ENCODE measurements at places on chromosomes 3 and 15.
A peak's percentile ranks its signal among the peaks of the same experiment; 100 is the strongest.

DNA sequence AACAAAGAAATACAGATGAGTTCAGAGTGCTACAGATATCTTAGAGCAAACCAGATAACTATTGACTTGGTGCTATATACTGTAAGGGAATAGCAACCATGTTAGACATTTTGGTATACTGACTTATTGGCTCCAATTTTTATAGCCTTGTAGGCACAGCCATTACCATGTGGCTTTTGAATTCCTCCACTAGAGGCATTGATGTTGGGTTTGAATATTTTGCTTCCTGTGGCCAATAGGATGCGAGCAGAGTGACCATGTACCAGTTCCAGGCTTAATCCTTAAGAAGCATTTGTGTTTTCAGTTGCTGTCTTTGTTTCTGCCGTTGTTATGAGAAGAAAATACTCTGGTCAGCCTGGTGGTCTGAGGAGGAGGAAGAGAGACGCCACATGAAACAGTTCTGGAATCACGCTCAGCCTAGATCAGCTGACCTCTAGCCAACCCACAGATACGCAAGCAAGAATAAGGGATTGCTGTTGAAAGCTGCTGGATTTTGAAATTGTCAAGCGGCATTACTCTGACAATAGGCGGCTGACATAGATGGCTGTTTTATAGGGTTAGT lies 109.4 kb upstream of the TNIK start:
- no peak for DNase-seq

DNA sequence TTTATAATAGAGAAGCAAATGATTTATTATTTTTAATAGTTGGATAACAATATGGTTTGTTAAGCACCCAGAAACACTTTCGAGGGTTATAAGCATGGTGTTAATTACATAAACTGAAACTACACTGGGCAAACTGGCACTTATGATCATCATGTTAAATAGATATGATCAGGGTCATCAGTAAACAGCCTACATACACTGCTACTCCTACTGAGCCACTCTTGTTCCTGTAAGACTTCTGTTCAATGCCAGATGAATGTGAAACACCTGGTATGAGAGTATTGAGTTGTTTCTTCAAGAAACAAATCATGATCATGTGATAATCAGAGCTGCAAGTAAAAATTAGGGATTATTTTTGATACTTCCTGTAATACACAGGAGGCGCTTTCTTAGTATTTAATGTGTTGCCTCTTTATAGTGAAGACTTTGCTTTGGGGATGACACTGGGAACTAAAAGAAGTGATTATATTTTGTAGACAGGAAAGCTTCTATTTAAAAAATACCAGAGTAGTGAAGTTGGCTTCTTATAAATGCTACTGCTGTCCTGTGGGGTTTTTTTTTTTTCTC lies 32.3 kb upstream of the UTS2B start:
- no peak for DNase-seq

- DNase-seq = no peak
Measured at GRCh38 chr3:62587579-62588031, 214.3 kb upstream of the FEZF2 start.

- DNase-seq = no peak
Measured at GRCh38 chr15:85318048-85318731, 62.2 kb upstream of the AKAP13 start.

DNA sequence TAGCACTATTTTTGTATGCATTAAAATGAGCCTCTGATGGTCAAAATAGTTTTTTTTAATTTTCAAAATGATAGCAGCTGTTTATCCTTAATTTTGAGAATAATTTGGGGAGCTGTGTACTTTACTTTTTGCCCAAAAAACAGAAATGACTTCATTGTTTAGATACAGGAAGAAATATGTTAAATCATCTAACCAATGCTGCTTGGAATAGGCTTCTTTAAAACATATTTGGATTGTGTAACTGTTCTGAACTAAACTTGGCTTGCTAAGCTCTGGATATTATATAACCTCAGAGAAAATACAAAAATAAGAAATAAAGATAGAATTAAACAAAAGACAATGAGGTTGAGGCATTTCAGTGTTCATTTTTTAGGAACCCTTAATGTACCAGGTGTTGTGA lies 119.3 kb downstream of the SERPINI1 start:
- DNase-seq = no peak

GRCh38 chr3:115325539-115325938 lies 178.5 kb upstream of the ZBTB20 start:
- DNase-seq = peak; percentile 28

- DNase-seq = peak; percentile 93
Measured at GRCh38 chr3:122415762-122416654, at the start of gene WDR5B. TSS of gene WDR5B (minus strand) at chr3:122416062. CDS start at chr3:122415528, 534 bp downstream.

- no peak for DNase-seq
Measured at GRCh38 chr3:184715943-184716621, 4.2 kb upstream of the MAGEF1 start.

DNA sequence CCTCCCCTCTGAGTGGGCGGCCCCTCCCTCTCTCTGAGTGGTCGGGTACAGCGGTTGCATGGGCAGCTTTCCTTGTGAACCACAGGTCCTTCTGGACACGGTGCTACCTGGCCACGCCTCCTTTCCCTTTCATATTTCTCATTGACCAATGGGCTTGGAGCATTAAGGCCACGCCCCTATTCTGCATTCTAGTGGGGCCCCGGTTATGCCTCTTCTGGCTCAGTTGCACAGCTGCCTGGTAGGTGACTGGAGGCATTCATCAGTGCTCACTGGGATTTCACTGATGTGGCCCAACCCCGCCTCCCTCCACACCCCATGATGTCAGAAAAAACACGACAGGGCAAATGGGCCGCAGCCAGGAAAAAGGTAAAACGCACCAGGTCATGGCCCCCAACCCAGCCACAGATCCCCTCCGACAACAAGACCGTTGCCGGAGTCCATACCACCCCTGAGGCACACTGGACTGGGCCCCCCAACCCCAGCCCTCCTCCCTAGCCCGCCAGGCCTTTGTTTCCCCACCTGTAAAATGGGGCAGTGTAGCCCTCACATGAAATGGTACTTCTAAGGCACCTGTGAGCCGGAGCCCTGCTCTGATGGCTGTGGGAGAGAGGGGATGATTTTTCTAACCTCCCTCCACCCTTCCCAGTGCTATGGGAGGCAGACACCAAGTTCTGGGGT lies 26.3 kb downstream of the NGRN start:
- peak; percentile 67 for DNase-seq

GRCh38 chr3:25288413-25288812 lies 139.7 kb upstream of the RARB start:
- DNase-seq = peak; percentile 4

DNA sequence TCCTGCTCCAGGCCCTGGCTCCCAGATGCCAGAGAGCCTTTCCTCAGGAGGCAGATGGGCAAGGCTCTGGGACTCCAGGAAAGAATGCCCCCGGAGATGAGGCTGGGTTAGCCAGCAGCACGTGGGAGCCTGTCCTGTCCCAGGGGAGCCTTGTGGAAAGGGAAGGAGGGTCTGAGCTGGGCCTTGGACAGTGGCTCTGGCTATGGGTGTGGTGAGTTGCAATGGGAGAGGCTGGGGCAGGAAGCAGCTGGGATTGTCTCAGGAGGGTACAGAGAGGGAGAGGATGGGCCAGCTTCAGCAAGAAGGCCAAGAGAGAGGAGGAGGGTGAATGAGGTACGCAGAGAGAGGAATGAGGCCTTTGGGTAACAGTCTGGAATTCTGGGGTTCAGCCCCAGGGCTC lies 17.4 kb upstream of the CACNA2D2 start:
- DNase-seq = no peak

GRCh38 chr15:30984542-30984941 lies 6.9 kb downstream of the MTMR10 start:
- DNase-seq = no peak

DNA sequence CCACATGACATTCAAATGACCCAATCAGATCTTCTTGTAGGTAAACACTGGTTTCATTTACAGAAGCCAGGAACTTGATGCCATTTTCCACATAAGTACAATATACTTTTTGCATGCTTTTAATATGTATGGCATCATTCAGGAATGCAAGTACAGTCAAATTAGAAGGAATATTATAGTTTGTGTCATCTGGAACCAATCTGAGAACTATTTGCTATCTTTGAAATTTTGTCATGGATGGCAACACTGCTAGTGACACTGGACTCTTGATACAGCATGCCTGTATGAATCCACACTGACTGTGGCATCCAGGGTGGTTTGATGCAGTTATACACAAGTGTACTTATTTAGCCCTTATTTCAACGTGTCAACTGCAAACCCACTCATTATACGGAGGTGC lies 141.6 kb downstream of the EBLN2 start:
- no peak for DNase-seq

- DNase-seq = no peak
Measured at GRCh38 chr3:147237991-147238390, 168.4 kb downstream of the ZIC4 start.

DNA sequence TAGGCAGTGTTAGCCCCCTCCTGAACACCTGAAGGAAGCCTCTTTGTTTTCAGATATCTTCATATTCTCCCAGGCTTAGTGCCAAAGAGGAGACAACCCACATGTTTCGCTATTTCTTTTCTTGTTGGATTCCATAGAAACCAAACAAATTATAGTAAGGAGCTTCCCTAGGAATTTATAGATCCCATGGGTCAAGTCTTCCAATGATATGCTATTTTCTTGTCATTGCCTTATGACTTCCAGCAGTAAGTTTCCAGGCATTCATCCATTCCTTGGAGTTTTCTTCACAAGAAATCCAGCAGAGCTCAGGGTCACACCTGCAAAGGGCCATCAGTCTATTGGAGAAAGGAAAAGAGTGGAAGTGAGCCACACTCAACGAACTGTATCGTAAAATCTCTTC lies 9.9 kb upstream of the KCNMB2 start:
- DNase-seq = no peak

DNA sequence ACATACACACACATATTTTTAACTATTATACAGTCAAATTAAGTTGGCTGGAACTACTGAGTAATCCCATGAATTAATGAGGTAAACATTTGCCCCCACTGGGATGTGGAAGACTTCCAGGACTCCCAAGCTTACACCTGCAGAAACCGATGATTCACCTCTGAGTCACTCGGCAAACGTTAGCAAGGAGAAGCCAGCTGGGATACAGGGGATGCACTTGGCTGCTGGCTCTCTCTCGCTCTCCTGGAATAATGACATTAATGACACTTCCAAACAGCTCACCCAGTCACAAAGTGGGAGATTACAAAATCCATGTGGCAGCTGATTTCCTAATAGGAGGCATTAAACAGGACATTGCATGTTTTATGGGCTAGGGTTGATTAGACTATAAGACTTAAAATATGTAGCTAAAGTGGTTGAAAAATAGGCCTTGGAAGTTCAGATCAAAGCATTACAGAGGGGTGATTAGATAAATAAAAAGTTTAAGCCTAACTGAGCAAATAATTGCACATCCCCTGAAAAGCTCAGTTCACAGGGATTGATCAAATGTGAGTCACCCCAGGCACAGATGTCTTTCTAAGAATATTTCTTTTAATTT lies 500.9 kb downstream of the SOX2 start:
- peak; percentile 49 for DNase-seq

DNA sequence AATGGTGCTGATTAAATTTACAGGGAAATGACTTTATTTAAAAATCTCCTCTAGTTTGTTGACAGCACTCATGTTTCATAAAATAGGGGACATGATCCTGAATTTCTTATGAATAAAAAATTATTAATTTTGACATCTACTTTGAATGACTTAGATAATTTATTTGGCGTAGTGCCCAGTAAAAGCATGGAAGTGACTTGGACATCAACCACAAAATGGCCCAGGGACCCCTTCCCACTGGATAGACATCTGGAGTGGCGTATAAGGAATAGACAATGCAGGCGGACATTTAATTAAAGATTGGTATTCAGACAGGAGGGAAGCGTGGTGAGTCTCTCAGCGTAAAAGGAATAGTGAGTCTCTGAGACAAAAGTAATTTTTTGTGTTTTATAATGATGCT lies 79.8 kb downstream of the ADAMTSL3 start:
- no peak for DNase-seq

DNA sequence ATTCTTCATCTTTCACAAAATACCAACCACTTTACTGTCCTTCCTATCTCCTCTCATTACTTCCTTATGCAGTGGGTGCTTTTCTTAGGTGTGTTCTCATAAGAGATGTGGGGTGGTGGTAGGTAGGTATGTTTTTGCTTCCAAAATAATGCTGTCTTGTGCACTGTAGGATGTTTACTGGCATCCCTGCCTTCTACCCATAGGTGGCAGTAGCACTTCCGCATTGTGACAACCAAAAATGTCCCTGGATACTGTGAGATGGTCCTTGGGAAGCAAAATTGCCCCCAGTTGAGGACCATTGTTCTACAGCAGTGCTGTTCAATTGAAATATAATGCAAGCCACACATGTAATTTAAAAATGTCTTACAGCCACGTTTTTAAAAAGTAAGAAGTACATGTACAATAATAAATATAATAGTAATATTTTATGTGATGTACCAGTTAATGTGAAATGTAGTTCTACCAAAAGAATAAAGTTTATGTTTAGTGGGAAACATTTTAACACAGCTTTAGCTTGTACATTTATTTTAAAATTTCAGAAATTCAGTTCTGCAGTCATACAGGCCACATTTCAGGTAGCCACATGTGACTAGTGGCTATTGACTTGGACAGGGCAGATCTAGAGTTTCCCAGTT lies 75.2 kb downstream of the NEO1 start:
- peak; percentile 28 for DNase-seq

DNA sequence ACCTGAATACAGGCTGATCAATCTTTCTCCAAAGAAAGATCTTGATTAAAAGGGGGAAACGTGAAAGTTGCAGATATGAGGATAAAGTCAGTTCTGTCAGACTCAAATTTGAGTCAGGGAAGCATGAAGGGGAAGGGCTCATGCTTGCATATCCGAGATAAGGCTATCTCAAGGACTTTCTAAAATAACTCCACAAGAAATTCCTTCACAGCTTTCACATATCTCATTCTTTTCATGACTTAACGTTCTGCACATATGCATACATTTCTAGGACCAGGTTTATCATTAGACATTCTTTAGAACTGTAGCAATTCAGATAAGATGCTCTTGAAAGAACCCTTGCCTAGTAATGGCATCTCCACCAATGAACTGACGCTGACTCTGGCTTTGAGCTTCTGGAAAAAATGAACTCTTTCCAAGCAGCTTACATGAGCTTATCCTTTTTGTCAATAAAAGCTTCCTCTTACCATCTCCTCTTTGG lies 15.9 kb downstream of the SH3GL3 start:
- DNase-seq = no peak

- no peak for DNase-seq
Measured at GRCh38 chr3:73661265-73661664, 36.5 kb upstream of the PDZRN3 start.

- no peak for DNase-seq
Measured at GRCh38 chr15:38374029-38374428, 79.9 kb upstream of the FAM98B start.

- no peak for DNase-seq
Measured at GRCh38 chr15:72827226-72827625, 43.7 kb upstream of the ADPGK start.

GRCh38 chr3:177358977-177359592 lies 161.8 kb upstream of the TBL1XR1 start:
- peak; percentile 75 for DNase-seq

- DNase-seq = peak; percentile 44
Measured at GRCh38 chr15:57619746-57620145, 28.0 kb downstream of the MYZAP start.

- DNase-seq = no peak
Measured at GRCh38 chr15:63990454-63990853, 55.8 kb downstream of the DAPK2 start.

Data from H7 (cell line).